Left lobe of liver (tissue), 2 donors: ENCODE measurements at places on chromosomes 7 and 10. TPM values are rescaled to one million over a fixed set of nuclear protein-coding genes. Genes with fewer than 3 reads are reported as not detected.

DNA sequence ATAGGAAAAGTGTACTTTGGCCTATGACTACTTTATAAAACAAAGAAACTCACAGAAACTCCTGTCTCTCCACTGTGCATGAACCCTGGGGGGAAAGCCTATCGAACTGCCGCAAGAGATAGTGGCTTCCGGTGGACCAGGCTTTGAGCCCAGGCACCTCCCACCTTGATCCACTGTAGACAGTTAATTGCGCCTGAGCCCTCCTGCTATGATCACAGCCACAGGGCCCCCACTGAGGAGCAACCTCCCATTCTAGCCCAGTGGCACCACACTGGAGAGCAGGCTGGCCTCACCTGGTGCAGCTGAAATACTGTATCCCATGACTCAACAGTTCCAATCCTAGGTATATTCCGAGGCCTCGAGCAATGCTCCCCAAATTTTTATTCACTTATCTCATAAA, 98.8 kb downstream of the COBL start:
- no peak for DNase-seq

Gene GIMAP2
- 5.3 TPM for total RNA-seq

Gene EBLN1
- total RNA-seq, result not detected

- no peak for DNase-seq
Measured at GRCh38 chr7:41438705-41439514, 264.0 kb downstream of the INHBA start.
